ENCODE measurements at places on chromosomes 11 and 22. TPM values are rescaled to one million over a fixed set of nuclear protein-coding genes. Genes with fewer than 3 reads are reported as not detected.

GRCh38 chr22:36352803-36353507, 34.8 kb downstream of the MYH9 start:
- peaks cover 7% of the 10 kb centered on the region for H3K36me3 ChIP-seq
- no peak overlapping the region for H3K4me3 ChIP-seq
- H3K27ac ChIP-seq, result peak overlapping the region; percentile 49
- peaks cover 80% of the 10 kb centered on the region for H3K4me1 ChIP-seq
- no peak for DNase-seq
- H3K27me3 ChIP-seq, result no peaks in the 10 kb centered on the region

Gene PNPLA5
- total RNA-seq, result 2.9 TPM

Gene ISX
- total RNA-seq, result not detected

GRCh38 chr11:66885469-66885868, 28.6 kb downstream of the LRFN4 start:
- no peaks in the 10 kb centered on the region for H3K36me3 ChIP-seq
- peak overlapping the region; percentile 81 for H3K27ac ChIP-seq
- no peaks in the 10 kb centered on the region for H3K27me3 ChIP-seq
- DNase-seq, result no peak
- no peak overlapping the region for H3K4me3 ChIP-seq
- H3K4me1 ChIP-seq, result peaks cover 83% of the 10 kb centered on the region

GRCh38 chr11:103215812-103216211, 106.6 kb downstream of the DYNC2H1 start:
- H3K27me3 ChIP-seq, result no peaks in the 10 kb centered on the region
- H3K27ac ChIP-seq, result no peak overlapping the region
- no peaks in the 10 kb centered on the region for H3K4me1 ChIP-seq
- H3K36me3 ChIP-seq, result no peaks in the 10 kb centered on the region

- no peak overlapping the region for H3K27ac ChIP-seq
- no peaks in the 10 kb centered on the region for H3K27me3 ChIP-seq
- no peaks in the 10 kb centered on the region for H3K4me1 ChIP-seq
- no peak overlapping the region for H3K4me3 ChIP-seq
- no peaks in the 10 kb centered on the region for H3K36me3 ChIP-seq
- no peak for DNase-seq
Observed at GRCh38 chr11:29268733-29269132, 748.1 kb downstream of the KCNA4 start.

Gene GPHA2
- not detected for total RNA-seq

GRCh38 chr22:29073618-29074275, 912 bp downstream of the KREMEN1 start:
- DNase-seq, result no peak
- no peaks in the 10 kb centered on the region for H3K36me3 ChIP-seq
- peak overlapping the region; percentile 68 for H3K4me3 ChIP-seq
- H3K27ac ChIP-seq, result peak overlapping the region; percentile 43
- peaks cover 14% of the 10 kb centered on the region for H3K4me1 ChIP-seq

- no peaks in the 10 kb centered on the region for H3K36me3 ChIP-seq
- no peak overlapping the region for H3K27ac ChIP-seq
- DNase-seq, result no peak
- no peaks in the 10 kb centered on the region for H3K4me1 ChIP-seq
Observed at GRCh38 chr11:123187665-123188507, 7.2 kb downstream of the CLMP start.

DNA sequence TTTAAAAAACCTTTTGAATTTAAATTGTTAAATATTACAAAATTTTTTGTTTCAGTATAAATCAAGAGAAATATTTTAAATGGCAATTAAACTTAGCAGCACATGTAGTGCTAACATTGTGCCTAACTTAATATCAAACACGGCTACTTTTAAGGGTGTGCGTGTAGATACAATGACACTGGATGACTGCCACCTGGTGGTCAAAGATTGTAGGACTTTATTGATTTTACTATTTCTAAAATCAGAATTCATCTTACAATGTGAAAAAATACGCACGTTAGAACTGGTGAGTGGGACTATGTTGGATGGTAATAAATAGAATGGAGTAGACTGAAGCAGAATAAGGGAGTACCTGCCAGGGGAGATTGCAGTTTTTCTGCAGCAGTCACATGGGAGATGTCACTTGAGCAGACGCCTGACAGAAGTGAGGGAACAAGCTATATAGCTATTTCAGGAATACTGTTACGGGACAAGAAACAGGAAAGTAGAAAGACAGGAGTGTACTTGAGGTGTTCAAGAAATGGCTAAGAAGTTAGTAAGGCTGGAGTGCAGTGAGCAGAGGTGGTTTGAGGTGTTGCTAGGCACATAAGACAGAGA, 52.9 kb downstream of the UVRAG start:
- no peaks in the 10 kb centered on the region for H3K27me3 ChIP-seq
- no peak overlapping the region for H3K27ac ChIP-seq
- peak; percentile 31 for DNase-seq

- no peak overlapping the region for H3K4me3 ChIP-seq
- H3K36me3 ChIP-seq, result no peaks in the 10 kb centered on the region
- no peak overlapping the region for H3K27ac ChIP-seq
- H3K4me1 ChIP-seq, result peaks cover 17% of the 10 kb centered on the region
- no peak for DNase-seq
Observed at GRCh38 chr22:45933506-45934167, 43.3 kb downstream of the WNT7B start.

DNA sequence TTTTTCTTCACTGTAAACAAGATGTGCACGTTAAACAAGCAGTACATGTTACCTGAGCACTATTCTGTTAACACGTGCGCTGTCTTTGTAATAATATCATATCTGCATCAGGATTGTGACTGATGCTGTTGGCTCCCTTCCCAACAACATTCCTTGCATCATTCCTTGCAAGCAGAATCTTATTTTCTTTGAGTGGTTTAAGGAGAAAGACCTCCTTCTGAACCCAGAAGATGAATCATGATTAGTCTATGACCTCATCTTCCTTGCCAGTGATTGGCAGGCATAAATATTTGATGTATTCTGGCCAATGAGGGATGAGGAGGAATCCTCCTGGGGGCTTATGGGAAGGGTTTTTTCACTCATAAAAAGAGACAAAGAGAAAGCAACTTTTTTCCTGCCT, 46.2 kb downstream of the C11orf71 start:
- DNase-seq, result no peak
- no peaks in the 10 kb centered on the region for H3K36me3 ChIP-seq
- no peaks in the 10 kb centered on the region for H3K27me3 ChIP-seq

DNA sequence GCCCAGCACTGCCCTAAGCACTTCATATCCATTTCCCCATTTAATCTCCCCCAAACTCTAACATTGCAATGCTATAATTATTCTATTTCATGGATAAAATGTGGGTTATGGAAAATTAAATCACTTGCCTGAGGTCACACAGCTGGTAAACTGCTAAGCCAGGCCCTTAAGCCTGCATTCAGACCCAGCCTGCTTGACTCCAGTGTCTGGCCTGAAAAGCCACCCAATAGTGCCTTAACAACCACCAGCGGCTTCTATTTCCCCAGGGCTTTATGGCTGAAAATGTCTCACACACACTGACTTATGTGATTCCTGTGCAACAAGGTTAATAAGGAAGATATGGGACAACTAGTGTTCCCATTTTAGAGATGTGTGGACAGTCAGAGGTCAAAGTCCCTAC, 178.5 kb upstream of the SNX19 start:
- no peaks in the 10 kb centered on the region for H3K27me3 ChIP-seq
- no peak overlapping the region for H3K4me3 ChIP-seq
- H3K4me1 ChIP-seq, result no peaks in the 10 kb centered on the region

Gene OR10V1
- not detected for total RNA-seq

DNA sequence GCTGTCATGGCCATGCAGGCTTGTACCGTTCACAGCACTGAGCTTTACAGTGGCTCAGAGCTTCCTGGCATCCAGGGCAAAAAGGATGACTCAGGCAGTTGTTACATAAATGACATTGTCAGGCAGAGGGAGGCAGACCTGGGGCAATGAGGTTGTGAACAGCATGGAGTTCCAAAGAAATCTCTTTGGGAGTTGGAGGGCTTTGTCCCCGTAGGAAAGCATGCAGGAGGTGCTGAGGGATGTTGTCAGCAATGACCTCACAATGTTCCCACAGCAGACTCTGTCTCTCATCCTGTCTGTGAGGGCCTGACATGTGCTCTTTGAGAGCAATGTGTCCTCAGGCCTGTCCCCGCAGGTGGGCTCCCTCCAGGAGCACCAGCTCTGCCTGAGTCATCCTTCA, 25.9 kb upstream of the PDE2A start:
- no peak for DNase-seq
- no peak overlapping the region for H3K4me3 ChIP-seq
- peaks cover 2% of the 10 kb centered on the region for H3K36me3 ChIP-seq
- H3K4me1 ChIP-seq, result peaks cover 19% of the 10 kb centered on the region
- peak overlapping the region; percentile 48 for H3K27ac ChIP-seq

Gene CRYBA4
- not detected for total RNA-seq

Measured in HCT116 (cell line).